ENCODE measurements at places on chromosomes 7 and 10.
A peak's percentile ranks its signal among the peaks of the same experiment; 100 is the strongest.

- DNase-seq: no peak
Observed at GRCh38 chr10:119619215-119619614, 22.5 kb upstream of the TIAL1 start.

GRCh38 chr10:89250865-89251408 lies 638 bp downstream of the LIPA start:
- no peak for DNase-seq

DNA sequence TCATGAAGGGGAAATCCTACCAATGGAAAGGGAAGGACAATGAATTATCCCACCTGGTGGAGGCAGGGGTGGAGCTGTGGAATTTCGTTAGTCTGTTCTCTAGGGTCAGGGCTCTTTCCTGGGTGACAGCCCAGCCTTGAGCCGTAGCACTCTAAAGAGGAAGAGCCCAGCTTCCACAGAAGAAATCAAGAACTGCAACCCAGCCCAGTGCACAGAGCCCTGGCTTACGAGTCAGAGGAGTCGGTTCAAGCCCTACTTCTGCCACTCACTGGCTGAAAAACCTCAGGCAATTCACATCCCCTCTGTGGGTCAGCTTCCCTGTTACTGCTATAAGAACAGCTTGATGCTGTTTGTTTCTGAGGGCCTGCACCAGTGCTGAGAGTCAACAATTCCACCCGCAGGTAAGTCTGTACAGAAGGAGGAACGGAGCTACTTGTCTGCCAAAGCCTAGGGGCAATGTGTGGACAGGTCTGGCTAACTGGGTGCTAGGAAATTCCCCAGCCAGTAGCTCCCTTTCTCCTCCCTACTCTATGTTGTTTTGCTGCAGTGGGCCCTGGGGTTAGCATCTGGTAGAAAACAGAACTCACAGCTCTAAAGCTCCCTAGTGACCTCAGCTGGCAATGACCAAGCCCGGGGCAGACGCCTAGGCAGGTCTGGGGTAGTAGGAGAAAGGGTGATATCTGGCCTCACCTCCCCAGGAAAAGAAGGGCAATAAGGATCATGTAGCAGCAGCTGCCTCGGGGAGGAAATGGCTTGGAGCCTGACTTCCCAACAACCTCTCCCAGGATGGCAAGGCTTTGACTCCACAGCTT lies 3.3 kb downstream of the AVPI1 start:
- peak; percentile 60 for DNase-seq

DNA sequence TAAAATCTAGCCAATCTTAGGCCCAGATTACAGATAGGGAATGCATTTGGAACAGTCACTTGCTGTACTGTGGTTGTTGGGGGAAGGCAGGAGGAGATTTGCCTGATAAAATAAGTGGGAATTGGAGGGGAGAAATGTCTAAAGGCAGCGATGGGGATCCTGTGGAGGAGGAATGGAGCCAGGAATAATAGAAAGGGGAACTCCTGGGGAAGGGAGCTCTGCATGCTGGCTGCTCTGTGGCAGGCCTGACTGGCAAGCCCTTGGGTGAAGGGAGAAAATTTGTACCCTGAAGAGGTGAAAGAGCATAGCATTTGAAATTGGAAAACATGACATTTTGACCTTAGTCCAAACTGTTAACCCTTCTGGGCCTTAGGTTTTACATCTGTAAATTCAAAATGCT lies 13.7 kb downstream of the MMP21 start:
- no peak for DNase-seq

DNA sequence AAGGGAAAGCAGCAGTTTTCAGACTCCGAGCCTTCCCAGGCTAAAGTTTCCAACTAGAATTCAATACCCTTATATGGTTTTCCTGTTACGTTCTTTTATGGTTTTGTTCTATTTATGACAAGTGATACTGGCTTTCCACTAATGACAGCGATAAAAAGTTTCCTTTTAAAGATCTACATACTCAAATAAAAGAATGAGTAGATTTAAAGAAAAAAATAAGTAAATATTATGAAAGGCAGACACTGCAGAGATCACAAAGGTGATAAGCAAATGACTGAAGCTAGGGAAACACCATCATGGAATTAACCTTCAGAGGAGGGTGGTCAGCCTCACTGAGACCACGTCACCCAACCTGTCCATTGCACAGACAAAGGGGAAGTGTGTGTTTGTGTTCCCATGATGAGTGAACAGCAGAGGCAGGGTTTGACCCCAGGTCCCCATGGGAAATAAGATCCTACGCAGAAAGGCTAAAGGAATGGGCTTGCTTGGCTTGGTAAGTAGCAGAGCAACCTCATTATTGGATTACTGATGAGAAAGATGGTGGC lies 4.0 kb downstream of the VSIR start:
- no peak for DNase-seq

- DNase-seq: no peak
Observed at GRCh38 chr10:86051586-86051985, 315.0 kb downstream of the GRID1 start.

DNA sequence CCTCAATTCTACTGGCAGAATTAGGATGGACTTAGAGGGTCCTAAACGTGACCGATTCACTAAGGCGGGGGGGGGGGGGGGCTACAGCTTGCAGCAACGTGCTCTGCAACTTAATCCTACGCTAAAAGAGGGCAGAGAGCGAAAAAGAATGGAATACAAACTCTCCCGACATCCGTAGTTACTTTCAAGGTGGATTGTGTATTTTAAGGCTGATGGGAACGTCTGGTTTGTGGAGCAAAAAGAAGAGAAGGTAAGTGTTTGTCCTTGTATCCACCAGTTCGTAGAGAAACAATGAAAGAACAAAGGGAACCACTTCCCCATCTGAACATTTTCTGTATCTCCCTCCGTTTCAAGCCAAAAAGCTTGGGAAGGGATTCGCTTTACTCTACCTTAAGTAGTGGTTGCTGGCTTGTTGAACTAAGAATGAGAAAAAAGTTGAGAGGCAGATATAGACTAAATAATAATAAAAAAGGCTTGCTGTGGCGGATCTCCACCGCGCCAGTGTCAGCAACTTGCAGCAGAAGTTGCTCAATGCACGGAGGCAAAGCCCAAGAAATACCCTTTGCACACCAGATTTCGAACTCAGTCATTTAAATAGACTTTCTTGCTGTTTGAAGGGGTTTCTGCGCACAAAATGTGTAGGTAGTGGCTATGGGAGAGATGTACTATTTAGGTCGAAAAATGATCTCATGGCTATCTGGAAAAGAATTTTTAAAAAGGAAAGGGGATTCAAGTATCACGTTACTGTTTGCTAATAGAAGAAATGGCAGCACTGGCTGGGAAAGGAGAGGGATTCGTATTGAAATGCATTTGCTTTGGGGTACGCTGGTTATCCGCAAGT lies 736 bp downstream of the SKIDA1 start:
- DNase-seq: no peak

DNA sequence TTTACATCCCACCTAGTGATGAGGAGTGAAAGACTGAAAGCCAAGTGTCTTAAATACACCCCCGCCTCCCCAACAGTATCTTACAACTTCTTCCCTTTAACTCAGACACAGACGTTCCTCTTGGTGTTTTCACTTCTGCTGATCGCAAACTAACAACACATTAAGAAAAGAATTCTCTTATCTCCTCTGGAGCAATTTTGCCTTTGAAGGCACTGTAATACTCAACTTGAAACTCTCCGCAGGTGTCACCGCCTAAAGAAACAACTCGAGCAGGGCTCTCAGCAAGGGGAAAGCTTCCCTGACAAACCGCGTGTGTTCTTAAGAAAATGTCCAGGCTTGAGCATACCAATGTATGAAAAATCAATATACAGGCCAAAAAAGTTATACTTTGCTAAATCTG lies 452 bp downstream of the SEMA3C start:
- peak; percentile 46 for DNase-seq

All from MCF 10A (cell line).